Naive thymus-derived CD8-positive, alpha-beta T cell (primary cell): ENCODE measurements at places on chromosomes 3 and 15.

DNA sequence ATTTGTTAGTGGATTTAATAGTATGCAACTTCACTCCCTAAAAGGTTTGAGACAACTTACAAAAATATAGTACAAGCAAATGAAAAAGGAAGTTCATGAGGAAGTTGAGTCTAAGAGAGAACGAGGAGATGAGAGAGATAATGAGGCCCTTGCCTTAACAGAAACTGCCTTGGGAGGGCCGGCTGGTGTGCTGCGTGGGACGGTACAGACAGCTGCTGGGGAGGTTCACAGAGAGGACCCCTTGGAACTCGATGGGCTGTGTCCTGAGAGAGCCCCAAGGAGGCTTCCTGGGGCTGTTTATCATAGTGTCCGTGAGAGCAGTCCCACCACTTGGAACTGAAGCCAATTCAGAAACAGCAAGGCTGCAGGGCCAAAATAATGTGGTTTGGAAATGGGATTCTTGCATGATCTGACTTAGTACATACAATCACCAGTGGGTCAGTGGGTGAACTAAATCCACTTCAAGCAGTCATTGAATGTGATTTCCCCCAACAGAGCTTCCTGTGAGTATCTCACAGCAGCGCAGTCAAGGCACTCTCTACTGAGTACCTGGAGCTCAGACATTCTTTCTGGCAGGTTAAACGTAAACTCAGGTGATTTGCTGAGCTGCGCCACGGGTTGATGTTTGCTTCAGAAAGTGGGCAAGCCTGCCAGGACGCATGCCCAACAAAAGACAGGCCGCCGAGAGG is 90.8 kb downstream of the CRTC3 start:
- no peak for DNase-seq

GRCh38 chr3:149501524-149501923 is 27.0 kb downstream of the TM4SF4 start:
- DNase-seq = no peak

DNA sequence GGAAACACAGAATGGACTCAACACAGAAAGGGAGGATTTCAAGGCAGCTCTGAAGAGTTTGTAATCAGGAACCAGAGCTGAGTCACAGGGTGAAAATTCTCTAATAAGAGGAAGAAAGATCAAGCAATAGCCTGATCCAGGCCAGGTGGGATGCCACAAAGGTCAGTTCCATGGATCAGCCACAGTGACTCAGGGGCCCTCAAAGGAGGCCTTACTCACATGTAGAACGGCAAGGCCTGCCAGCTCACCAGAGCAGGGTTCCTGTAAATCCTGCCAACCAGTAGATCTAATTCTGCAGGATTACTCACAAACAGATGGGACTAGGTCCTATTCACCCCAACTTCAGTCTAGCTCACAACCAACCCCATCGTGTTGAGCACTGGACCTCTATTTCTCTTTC is 78.3 kb upstream of the PPP2R3A start:
- no peak for DNase-seq

DNA sequence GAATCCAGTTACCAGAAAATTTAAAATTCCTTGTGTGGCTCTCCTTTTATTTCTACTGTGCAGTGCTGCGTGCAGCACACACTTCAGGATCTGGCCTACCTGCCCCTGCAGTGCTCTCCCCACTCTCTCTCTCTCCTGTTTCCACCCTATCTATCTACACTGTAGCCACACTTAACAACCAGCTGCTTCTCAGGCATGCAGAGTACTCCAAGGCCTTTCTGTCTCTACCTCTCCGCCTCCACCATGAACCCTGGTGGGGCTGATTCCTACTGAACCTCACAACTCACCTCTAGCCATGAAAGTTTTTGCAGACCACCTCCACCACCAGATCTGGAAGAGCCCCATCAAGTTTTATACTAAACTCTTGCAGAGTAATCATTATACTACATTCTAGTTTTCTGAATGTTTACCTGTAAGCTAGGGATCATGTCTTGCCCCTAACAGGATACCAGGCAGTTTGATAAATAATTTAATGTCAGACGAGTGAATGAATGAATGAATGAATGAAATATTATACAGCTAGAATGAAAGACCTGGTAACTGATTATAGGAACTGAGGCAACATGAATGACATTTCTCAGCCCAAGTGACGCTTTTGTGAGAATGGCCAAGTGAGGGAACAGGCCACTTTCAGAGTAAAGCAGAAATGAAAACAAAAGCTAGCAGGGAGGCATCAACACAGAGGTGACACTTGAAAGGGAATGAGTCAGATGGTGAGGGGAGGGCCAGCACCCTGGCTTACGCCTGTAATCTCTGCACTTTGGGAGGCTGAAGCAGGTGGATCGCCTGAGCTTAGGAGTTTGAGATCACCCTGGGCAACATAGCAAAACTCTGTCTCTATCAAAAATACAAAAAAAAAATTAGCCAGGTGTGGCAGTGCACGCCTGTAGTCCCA is 363.5 kb downstream of the FOXP1 start:
- no peak for DNase-seq

GRCh38 chr3:30508339-30508738 is 98.1 kb upstream of the TGFBR2 start:
- no peak for DNase-seq

- DNase-seq = no peak
Measured at GRCh38 chr3:141482245-141482922, 4.4 kb upstream of the RASA2 start.

- DNase-seq = no peak
Measured at GRCh38 chr3:81516042-81516441, 245.4 kb downstream of the GBE1 start.

DNA sequence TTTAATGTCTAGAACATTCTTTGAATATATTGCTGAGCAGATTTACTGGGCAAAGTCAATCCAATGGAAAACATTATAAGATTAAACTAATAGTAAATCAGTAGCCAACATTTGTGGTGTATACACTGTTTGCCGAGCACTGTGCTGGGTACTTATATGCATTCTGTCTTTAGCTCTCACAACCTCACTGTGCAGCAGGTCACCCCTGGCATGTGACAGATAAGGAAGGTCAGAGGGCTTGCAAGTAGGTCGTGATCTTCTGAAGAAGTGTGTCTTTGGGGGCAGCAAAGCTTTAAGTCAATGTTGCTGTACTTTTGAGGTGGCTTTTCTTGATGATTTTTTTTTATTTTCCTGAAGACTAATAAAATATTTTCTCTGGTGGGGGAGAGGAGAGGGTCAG is 62.2 kb downstream of the TCAIM start:
- no peak for DNase-seq

DNA sequence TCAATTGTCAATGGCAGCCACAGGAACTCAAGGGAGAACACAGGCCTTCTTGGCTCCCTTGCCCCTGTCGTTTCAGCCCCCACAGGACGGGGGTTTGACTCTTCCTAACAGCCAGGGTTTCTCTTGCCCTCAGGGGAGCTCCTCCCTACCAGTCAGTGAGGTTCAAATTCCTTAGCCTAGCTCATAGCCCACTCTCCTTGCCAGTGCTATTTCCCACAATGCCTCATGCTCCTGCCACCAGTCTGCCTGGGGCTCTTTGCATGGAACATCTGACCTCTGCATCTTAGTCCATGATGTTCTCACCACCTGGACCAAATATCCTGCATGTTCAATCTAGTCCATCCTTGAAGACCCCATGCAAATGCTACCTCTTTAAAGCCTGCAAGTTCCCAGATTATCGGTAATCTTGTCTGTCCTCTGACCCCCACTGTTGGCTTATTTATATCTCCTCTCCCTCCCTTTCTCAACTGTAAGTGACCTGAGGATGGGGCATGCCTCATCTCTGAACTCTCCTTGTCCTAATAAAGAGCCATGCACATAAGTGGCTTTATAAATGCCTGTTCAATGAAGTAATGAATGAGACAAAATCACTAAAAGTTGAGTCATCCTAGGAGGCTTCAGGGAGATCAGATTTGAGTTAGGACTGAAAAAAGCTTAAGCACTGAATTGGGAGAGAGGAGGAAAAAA is 78.0 kb downstream of the MYO1E start:
- DNase-seq = no peak

- DNase-seq = no peak
Measured at GRCh38 chr15:53841651-53842050, 82.2 kb upstream of the WDR72 start.

DNA sequence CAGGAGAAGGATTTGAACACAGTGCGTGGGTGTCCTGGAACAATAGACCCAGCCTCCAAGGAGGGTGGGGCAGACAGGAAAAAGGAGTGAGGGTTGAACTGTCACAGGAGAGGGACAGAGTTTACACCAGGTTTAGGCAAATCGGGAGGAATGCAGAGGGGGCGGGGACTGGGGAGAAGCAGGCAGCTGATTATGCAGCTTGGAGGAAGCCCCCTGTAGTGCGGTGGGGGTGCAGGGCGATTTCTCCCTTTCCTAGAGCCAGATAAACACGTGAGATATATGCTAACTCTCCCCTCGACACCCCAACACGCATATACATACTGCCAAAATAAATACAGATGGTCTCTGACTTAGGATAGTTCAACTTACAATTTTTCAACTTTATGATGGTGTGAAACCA is 108.6 kb upstream of the PRR20G start:
- no peak for DNase-seq

DNA sequence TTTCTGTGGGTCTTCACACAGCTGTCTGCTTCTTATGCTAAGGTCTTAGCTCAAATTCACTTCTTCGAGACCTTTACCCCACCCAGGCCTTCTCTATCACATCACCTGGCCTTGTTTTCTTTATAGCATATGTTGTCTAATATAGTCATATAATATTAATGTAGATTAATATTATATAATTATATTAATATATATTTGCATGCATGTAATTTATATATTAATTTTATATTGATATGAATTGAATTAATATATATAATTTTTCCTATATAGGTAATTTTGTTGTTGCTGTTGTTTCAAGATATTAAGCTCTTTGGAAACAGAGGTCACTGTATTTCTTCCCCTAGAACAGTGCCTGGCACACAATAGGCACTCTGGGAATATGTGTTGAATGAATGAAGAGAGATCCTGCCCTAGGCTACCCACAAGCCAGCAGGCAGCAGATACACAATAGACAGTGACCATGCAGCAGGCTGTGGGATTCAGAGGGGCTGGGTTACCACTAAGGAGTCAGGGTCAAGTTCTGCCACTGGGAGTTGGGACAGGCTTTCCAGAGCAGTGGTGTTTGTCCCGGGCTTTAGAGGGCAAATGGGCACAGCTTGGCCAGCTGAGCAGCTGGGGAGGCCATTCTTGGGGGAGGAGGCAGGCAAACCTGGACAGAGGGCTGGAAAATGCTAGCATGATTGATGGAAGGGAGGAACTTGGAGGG is 126.3 kb downstream of the DNAJB8 start:
- DNase-seq = no peak

- no peak for DNase-seq
Measured at GRCh38 chr15:62658498-62658897, 384.0 kb upstream of the TPM1 start.

DNA sequence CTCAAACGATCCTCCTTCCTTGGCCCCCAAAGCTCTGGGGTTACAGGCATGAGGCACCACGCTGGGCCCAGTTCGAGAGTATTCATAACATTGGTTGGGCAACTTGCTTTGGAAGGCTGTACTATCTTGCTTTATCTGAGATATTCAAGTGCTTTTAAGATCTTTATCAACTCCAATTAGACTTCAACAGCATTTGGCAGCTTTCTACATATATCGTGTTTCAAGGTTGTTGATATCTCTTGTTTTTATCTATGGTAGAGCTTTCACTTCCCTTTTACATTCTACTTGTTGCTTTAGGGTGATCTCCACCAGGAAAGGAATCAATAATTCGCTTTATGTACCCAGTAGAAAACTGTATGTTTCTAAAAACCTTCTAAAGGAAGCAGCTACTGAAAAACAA is 395.3 kb downstream of the IL5RA start:
- DNase-seq = no peak

- DNase-seq = no peak
Measured at GRCh38 chr3:11244121-11244677, 28.0 kb upstream of the ATG7 start.

- no peak for DNase-seq
Measured at GRCh38 chr3:66673293-66673692, 172.5 kb upstream of the LRIG1 start.
